Hematopoietic multipotent progenitor cell (in vitro differentiated cells): ENCODE measurements at places on chromosomes 16 and 17.

GRCh38 chr16:49195237-49195548, 86.4 kb downstream of the CBLN1 start:
- DNase-seq, result no peak

DNA sequence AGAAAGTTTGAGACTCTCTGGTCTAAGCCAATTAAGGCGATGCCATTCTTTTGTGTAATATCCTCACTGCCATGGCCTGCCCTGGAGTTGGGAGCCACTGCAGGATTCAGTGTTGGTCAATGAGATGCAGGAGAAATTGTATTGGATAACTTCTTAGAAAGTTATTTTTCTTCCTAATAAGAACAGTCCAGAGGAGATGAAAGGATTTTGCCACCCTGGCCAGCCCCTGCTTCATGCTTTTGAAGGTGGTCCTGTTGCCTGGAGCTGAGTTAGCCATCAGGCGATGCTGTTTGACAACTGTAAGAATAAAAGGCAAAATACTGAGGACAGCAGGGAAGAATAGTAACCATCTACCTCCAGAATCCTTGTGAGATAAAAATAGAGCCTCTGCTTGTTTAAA, 35.4 kb upstream of the CNTNAP4 start:
- DNase-seq, result no peak

DNA sequence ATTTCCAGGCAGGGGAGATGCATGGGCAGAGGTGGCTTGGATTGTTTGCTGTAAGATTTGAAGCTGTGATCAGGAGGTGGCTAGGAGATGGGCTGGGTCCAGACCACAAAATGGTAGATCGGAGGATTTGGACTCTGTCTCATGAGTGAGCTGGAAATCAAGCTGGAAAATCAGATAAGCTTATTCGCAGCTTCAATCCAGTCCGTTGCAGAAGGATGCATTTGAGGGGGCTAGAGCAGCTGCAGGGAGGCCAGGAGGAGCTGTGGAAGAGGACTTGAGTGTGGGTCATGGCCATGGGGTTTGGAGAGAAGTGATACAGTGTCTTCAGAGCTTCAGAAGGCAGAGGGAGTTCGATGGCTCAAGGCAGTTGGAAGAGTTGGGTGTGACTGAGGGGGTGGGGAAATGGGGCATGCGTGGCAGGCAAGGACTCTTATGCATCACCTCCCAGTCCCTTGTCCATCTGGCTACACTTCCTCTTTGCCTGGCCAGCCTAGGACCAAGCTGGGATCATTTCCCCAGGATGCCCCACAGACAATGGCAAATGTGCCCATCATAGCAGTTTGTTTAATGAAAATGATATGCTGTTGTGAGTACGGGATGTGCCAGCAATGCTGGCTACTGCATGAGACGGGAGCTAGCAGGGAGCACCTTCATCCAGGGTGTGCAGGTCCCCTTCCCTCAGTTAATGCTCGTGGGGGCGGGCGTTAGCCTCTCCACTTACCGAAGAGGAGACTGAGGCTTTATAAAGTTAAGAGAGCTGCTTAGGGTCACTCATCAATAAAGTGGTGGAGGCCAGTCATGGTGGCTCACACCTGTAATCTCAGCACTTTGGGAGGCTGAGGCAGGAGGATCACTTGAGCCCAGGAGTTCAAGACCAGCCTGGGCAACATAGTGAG, 20.6 kb downstream of the QPRT start:
- DNase-seq, result no peak

GRCh38 chr16:72621651-72622050, 426.3 kb downstream of the ZFHX3 start:
- DNase-seq, result no peak
